ENCODE measurements at places on chromosomes 2 and 18.

GRCh38 chr2:37471994-37472393, 127.6 kb downstream of the QPCT start:
- DNase-seq, result no peak

GRCh38 chr2:200137271-200137670, 169.2 kb upstream of the SPATS2L start:
- no peak for DNase-seq

DNA sequence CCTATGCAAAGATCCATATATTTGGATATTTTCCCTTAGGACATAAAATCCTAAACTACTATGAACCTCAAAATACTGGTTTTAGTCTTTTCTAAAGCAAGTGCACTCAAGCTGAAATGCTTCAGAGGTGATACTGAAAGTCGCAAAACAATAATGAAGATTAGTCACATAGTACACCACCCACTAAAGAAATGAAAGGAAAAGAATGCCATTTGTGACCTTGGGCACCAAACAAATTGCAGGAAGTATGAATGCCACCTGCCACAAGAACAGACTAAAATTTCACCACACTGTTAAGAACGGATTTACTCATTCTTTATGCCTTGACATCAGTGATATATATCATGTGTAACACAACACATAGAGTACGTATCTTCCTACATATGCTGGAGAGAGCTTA, 161.5 kb downstream of the ZNF521 start:
- no peak for DNase-seq

GRCh38 chr2:64168201-64168600, 24.0 kb upstream of the PELI1 start:
- no peak for DNase-seq

DNA sequence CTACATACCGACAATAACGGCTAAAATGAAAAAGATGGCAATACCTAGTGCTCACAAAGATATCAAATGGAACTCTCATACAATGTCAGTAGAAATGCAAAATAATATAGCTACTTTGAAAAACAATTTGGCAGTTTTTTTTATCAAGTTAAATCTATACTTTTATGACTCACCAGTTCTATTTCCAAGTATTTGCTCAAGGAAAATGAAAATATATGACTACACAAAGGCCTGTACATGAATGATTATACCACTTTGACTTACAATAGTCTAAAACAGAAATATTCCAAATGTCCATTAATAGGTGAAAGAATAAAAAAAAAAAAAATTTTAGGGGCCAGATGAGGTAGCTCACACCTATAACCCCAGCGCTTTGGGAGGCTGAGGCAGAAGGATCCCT, 219.8 kb downstream of the ZRANB3 start:
- no peak for DNase-seq

DNA sequence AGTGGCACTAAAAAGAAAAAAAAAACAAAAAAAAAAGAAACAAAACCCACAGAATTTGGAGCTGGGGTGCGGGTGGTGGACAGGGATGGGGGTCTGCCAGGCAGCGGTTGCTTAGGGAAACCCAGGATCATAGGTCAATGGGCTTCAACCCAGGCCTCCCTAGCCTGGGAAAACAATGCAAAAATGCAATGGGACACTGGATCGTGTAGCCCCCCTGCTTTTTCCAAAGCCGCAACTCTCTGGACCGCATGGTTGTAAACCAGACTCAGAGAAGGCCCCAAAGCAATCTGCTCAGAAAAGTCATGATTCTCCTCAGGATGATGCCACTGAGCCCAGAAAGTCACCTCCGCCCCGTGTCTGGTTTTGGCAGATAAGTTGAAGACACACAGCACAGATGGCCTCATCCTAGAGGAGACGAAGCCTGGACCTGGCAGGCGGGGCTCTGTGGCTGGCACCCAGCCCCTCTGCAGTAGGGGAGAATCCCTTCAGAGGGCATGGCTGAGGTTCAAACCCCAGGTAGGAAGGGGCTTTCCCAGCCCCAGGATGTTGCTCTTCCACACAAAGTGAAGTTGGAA, 5.1 kb downstream of the DLX2 start:
- DNase-seq, result no peak

GRCh38 chr2:241223211-241224017, 34.9 kb downstream of the ANO7 start:
- DNase-seq, result no peak
